ENCODE measurements at places on chromosomes 5 and 9. TPM values are rescaled to one million over a fixed set of nuclear protein-coding genes. Genes with fewer than 3 reads are reported as not detected.
A peak's percentile ranks its signal among the peaks of the same experiment; 100 is the strongest.

Gene FREM1
- total RNA-seq = not detected

DNA sequence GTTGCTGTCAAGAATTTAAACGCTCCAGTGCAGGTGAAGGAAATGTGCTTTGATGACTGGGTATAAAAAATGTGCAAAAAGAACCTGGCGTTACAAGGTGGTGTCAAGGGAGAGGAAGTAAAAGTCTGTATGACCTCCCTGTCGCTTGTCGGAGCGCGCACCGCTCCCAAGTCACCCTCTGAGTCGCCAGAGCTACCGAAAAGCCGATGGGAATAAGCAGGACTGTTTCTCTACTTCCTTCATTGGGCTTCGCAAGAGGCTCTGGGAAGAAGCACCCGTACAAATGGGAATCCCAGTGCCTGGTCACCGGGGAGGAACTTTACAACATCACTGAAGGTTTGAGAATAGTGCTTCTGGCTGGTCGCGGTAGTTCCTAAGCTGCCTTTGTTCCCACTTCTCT, 1.3 kb upstream of the DMRT2 start:
- DNase-seq = no peak

Gene PCDHB1
- total RNA-seq = not detected

- DNase-seq = peak; percentile 86
These were observed 9.2 kb upstream of the GPRIN1 start for GRCh38 chr5:176619203-176619568.

DNA sequence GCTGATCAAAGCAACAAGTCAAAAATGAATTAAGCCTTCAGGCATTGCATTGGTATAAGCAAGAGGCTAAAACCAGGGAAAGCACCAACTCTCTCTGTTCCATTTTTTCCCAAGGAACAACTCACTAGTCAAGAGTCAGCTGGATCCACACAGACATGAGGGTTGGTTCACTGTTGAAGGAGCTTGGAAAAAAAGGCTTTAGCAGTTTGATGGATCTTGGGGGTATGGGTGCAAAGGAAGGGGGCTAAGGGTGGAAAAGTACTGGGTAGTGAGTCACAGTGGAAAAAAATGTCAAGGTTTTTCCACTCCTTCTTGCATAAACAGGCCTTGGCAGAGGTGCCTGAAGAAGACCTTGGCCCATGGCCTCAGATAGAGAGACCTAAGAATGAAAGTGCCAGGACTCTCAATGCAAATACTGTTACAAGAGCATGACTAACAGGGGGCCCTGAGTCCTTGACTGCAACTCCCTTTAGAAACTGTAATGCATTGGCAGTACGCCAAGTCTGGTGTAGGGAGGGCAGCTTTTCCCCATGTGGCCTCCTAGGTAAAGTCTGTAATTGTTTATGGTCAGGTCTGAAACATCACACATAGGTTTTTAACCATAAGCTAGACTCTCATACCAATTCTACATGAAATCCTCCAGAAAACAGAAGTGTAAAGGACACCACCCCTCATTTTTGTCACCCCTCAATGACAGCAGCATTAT, 23.7 kb downstream of the ACTL7A start:
- peak; percentile 84 for DNase-seq

DNA sequence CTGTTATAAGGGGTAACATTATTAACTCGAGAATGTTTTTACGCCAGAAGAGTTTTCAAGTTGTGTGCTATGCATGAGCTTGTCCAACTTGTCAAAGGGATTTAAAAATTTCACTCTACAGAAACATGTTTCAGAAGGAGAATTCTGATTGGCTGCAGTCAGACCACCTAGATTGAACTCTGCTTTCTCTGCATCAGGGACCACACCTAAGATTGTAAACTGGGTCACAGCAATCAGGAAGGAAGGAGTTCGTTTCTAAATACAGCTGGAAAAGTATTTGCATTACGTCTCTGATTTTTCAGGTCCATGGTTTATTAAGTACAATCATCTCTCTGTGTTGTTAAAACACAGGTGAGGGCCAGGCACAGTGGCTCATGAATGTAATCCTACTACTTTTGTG, 5.8 kb downstream of the GLRX start:
- DNase-seq = no peak

Gene FXN
- total RNA-seq = 6.1 TPM

GRCh38 chr5:87095787-87096186, 171.9 kb upstream of the RASA1 start:
- DNase-seq = no peak

Data from IMR-90 (cell line).